NCI-H510A (cell line): ENCODE measurements at places on chromosomes 6 and 20.

GRCh38 chr6:64250126-64250525 lies 614.5 kb downstream of the PHF3 start:
- DNase-seq, result no peak

DNA sequence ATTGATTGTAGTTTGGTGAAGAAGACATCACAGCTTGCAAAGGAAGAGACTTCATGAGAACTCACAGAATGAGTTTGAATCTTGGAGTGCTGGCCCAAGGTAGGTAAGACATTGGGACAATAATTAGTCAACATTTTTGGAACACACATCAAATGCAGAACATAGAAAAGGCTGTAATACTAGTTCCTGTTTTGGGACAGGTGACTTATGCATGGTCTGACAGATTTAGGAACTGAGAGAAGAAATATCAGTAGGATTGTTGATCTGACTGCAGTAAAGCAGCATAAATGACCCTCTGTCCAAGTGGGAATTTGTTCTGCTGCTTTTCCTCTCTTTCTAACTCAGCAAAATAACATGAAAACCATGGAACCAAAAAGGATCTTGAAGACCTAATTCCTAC lies 102.3 kb upstream of the MAP3K7 start:
- no peak for DNase-seq

DNA sequence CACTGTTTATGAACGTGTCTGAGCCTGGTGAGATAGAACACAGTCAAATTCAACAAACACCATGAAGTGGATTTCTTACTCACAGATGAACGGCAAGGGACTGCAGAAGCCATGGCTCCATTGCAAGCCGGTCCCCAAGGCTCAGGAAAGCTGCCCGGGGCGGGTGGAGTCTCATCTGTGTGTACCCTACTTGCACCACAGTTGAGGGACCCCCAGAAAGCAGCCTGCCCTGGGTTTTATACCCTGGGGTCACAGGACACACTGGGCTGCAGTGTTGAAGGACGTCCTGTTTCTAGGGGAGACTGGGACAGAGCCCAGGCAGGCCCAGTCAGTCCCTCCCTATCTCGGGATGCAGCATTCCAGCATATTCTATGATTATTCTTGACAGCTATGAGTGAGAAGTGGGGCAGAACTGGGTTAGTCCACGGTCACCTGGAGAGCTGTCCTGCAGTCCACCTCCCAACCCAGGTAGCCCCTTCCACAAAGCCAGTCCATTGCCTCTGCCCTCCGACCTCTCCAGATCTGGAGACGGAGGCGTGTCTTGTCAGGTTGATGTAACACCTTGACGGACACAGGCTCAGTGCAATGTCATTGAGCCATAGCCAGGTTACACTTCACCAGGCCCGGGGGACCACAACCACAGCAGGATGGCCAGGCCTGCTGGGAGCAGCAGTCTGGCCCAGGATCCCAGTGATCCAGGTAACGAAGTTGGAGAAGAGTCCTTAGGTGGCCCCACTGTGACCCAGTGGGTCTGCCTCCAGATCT lies 35.5 kb downstream of the WRNIP1 start:
- no peak for DNase-seq

DNA sequence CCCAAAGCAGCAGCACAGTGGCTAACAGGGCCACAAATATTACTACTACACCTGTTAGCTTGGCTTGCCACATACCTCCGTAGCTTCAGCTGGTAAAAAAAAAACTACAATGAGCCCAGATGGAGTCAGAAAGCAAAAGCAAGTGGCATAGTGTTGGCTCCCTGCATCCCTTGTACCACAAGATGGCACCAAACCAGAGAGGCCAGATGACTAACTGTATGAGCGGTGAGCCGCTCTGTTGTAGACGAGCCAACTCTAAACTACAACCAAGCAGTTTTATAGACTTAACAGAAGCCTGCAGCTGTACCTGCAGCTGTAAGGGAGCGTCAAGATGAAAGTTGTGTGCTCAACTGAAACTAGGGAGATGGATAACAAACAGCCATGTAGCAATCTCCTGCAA lies 84.5 kb upstream of the MCHR2 start:
- DNase-seq, result no peak

DNA sequence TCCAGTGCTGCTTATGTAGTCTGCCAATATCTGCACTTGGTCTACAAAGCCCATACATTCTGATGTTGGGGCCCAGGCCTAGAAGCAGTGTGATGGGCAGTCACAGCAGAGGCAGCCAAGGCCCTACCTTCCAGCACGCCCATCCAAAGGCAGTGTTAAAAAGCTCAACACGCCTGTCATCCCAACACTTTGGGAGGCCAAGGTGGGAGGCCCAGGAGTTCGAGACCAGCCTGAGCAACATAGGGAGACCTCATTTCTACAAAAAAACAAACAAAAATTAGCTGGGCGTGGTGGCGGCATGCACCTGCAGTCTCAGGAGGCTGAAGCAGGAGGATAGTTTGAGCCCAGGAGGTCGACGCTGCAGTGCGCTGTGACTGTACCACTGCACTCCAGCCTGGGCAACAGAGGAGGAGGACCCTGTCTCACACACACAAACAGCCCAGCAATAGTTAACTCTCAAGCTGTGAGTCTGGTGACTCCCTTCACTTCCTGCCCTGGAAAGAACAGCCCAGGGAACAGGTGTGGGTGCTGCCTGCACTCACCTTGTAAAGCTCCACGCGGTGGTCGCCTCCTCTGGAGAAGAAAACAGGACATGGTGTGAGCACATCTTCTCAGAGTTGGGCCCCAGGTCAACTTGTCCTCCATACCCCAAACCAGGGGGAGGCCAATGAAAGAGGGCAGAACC lies 68.8 kb downstream of the PYGB start:
- no peak for DNase-seq

GRCh38 chr20:29741594-29741893 lies 1515.9 kb upstream of the DEFB115 start:
- no peak for DNase-seq

- DNase-seq, result no peak
Measured at GRCh38 chr20:47241345-47241781, 115.1 kb downstream of the ZMYND8 start.

DNA sequence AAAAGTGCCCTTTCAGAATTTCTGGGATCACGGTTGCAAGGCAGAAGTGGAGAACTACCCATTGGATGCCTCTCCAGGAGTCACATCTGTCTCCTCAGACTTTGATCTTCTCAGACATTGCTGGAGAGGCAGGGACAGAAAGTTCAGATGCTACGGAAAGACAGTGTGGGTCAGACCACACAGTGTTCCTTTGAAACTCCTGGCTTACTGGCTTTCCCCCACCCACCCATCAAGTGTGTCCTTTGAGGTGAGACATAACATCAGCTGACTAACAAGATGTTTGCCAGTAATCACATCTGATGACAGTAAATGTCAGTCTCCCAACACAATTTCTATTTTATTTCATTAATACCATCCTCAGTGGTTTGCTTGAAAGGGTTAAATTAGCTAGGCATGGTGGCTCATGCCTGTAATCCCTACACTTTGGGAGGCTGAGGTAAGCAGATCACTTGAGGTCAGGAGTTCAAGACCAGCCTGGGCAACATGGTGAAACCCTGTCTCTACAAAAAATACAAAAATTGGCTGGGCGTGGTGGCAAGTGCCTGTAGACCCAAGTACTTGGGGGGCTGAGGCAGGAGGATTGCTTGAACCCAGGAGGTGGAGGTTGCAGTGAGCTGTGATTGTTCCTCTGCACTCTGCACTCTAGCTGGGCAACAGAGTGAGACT lies 67.2 kb upstream of the SNX9 start:
- DNase-seq, result no peak

GRCh38 chr6:44138717-44139350 lies 11.5 kb downstream of the TMEM63B start:
- DNase-seq, result no peak

- DNase-seq, result no peak
Measured at GRCh38 chr6:111033628-111034289, 51.9 kb downstream of the RPF2 start.

DNA sequence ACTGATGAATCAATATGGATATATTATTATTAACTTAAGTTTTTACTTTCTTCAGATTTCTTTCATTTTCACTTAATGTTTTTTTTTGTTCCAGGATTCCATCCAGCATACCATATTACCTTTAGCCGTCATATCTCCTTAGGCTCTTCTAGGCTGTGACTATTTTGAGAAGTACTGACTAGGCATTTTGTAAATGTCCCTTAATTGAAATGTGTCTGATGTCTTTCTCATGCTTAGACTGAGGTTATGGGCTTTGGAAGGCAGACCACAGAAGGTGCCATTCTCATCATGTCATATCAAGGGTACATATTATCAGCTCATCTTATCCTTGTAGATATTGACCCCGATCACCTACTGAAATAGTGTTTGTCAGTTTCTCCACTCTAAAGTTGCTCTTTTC lies 101.3 kb downstream of the FOXO3 start:
- DNase-seq, result no peak

- no peak for DNase-seq
Measured at GRCh38 chr20:48164566-48165400, 379.5 kb upstream of the SULF2 start.

- DNase-seq, result no peak
Measured at GRCh38 chr6:31971279-31971992, 502 bp downstream of the DXO start.

DNA sequence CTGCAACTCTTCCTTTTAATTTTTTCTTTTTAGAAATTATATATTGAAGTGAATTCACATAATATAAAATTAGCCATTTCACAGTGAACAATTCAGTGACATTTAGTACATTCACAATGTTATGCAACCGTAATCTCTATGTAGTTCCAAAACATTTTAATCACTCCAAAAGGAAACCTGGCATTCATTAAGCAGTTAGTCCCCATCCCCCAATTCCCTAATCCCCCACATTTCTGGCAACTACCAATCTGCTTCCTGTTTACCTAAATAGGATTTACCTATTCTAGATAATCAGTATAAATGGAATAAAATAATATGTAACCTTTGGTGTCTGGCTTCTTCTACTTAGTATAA lies 8.5 kb upstream of the DDX27 start:
- DNase-seq, result no peak

DNA sequence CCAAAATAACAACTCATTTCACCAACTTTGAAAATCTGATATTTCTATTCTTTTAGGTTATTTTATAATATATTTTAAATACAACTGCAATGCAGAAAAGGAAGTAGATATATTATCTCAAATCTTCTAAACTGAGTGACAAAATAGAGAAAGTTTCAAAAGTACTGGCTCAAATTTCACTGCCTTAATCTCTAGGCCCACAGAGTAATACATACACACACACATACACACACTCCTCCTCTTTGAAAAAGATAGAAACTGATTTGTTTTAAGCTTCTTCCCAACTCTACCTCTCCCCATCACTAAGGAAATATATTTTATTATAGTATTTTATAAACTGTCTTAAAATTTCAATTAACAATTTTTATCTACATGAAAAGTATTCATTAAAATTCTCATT lies 36.2 kb downstream of the ARHGAP18 start:
- DNase-seq, result no peak
